ENCODE measurements at places on chromosomes 2 and 18. TPM values are rescaled to one million over a fixed set of nuclear protein-coding genes. Genes with fewer than 3 reads are reported as not detected.

The FOXD4L1 gene
- total RNA-seq, result 0.17 TPM

The PLB1 gene
- total RNA-seq, result 7.2 TPM

The LBX2 gene
- total RNA-seq, result 3.3 TPM

The SMYD1 gene
- total RNA-seq, result 7.3 TPM
